ENCODE measurements at places on chromosomes 6 and 20.
A peak's percentile ranks its signal among the peaks of the same experiment; 100 is the strongest.

- DNase-seq, result no peak
Observed at GRCh38 chr20:4104842-4105241, 89.5 kb upstream of the RNF24 start.

DNA sequence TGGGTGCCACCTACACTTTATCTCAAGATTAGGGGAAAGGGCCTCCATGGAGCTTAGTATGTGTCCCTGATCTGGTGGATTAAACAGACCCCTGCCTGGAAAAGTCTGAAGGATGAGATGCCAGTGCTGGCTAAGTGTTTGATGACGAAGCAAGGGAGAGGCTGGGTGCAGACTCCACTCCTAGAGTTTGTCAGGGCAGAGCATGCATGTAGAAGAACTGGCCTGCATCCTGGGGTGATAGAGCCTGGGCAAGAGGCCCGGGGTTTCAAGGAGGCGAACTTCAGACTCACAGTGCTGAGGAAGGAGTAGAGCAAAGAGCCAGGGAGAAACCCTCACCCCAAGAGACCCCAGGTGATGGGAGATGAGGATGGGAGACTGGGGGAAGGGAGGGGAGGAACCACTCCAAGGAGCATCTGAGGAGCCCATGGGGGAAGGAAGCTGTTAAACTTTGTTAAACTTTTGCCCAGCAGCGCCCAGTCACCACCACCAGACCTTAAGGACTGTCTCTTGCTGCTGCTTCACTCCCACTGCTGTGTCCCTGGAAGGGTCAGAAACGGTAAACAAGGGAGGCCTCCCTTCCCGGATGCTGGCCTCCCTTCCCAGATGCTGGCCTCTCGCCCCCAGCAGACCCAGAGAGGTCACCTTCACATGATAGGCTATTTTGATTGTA lies 61.6 kb downstream of the RPRD1B start:
- DNase-seq, result no peak

DNA sequence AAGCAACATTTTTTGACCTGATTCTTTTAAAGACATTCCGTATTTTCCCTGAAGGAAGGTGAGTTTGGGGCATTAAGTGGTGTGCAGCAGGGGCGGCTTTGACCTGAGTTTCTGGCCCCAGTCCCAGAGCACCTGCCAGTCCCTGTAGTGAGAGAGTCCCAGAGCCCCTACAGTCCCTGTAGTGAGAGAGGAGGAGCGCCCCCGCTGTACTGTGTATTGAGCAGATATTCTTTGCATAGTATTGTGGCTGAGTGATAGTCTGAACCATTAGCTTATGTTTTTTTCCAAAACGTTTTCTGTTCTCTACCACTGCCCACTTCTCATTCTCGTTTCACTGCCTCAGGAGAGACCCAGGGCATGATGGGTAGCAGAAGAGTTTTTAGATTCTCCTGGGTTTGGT lies 17.2 kb upstream of the SH3BGRL2 start:
- no peak for DNase-seq

GRCh38 chr6:41273714-41274113 lies 12.8 kb downstream of the TREM1 start:
- DNase-seq, result no peak

GRCh38 chr20:15930311-15931305 lies 642.6 kb downstream of the KIF16B start:
- DNase-seq, result peak; percentile 60

- no peak for DNase-seq
Observed at GRCh38 chr6:136677822-136678221, 114.5 kb downstream of the MAP3K5 start.

GRCh38 chr6:160427312-160428068 lies 79.3 kb downstream of the SLC22A3 start:
- no peak for DNase-seq

DNA sequence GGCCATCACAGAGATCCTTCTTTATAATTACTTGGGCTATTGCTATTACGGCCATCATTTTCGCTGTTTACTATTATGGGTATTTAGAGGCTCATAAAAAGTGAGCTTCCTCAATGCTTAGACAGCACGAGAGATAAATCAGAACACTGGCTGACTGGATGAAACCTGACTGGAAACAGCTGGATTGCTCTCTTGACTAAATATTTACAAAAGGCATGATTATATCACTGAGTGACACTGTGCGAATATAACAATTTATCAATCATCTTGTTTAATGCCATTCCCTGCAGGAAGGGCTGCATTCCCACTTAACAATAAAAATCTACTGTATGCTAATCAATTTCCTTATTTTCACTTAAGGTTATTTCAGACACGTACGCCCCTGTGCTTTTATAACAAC lies 260.1 kb upstream of the ARID1B start:
- DNase-seq, result no peak

- no peak for DNase-seq
Observed at GRCh38 chr6:165962366-165962765, 205.3 kb downstream of the TBXT start.

DNA sequence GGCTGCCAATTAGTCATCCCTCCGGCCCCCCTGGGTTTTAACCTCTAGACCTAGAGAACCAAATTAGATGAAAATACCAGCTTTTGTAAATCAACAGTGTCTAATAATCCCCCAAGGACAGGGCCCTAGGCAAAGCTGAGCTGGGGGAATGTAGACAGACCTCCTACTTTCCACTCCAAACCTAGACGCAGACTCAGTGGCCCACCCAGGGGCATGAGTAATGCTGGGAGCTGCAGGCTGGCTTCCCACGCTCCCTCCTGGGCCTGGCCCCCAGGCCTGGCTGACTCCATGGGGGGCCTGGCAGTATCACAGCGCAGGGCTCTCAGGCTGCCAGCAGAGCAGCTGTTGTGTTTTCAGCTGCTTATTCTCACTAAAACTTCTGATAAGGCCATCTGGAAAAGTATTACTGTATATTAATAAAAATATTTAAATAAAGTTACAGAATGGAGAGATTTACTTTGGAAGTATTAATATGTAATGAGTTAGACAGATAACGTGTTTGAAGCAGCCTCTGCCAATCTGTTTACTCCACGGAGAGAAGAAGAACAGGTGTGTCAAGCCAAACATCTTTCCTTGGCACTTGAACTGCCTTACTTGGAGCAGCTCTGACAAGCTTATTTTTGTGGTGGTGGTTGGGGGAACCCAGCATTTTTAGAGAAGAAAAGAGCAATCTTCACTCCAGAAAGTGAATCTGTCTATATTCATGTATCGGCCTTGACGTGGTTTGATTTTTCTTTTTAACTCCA lies 144.0 kb upstream of the AGPAT4 start:
- DNase-seq, result peak; percentile 48

- DNase-seq, result no peak
Observed at GRCh38 chr20:21901470-21902275, 196.2 kb downstream of the PAX1 start.

DNA sequence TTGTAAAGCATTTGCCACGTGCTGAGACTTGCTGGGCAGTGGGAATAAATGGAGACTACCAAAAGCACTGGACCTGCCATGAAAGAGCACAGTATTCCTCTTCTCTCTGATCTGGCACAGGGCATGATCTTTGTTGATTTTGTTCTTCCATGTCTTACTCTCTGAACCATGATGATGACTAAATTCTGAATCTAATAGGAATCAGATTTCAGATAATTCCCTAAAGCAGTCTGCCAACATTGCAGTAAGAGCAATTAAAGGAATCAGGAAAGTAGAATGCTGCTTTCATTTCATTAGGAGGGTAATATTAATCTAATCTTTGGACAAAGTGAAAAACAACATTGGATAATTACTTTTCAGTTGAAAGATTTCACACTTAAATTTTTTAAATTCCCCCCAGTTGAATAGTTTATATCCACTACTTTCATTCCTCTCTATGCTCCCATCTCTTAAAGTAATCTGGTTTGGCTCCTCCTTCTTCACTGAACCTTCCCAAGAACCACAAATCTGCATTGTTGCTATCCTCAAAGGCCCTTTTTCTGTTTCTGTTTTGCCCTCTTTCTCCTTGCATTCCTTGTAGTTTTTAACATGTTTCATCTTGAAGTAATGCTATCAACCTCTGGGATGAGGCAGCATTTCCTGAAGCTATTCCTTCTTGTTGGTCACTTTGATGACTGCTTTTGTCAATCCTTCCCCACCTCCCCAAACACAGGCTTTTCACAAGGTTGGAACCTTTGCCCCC lies 243.2 kb upstream of the TENT5A start:
- peak; percentile 21 for DNase-seq

GRCh38 chr6:16559071-16559470 lies 202.2 kb downstream of the ATXN1 start:
- peak; percentile 73 for DNase-seq

DNA sequence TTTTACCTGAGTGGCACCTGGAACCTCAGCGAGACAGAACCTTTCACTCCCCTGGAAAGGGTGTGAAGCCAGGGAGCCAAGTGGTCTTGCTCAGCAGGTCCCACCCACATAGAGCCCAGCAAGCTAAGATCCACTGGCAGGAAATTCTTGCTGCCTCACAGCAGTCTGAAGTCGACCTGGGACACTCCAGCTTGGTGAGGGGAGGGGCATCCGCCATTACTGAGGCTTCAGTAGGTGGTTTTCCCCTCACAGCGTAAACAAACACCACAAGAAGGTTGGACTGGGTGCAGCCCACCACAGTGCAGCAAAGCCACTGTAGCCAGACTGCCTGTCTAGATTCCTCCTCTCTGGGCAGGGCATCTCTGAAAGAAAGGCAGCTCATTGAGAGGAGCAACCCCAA lies 134.7 kb upstream of the RSPO3 start:
- no peak for DNase-seq

GRCh38 chr6:168951217-168951616 lies 302.4 kb downstream of the THBS2 start:
- DNase-seq, result no peak

GRCh38 chr6:149213829-149214228 lies 103.7 kb upstream of the TAB2 start:
- DNase-seq, result no peak

- DNase-seq, result no peak
Observed at GRCh38 chr6:150787429-150787828, 78.1 kb upstream of the MTHFD1L start.

DNA sequence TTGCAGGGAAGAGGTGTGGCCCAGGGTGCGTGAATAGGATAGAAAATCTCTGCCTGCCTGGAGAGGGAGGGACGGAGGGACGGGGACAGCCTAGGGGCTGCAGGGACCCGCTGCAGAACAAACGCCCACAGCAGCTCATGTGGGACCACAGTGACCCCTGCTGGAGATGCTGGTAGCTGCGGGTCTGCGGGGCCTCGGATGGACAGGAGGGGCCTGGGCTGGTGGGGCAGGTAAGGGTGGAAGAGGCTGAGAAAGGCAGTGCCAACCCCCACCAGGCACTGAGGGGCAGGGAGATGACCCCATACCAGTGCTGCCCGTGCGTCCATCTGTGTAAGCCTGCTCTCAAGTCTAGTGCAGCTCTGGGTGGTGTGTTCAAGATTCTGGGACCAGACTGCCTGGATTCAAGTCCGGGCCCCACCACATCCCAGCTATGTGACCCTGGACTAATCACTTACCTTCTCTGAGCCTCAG lies 39.4 kb downstream of the KIAA1755 start:
- no peak for DNase-seq

DNA sequence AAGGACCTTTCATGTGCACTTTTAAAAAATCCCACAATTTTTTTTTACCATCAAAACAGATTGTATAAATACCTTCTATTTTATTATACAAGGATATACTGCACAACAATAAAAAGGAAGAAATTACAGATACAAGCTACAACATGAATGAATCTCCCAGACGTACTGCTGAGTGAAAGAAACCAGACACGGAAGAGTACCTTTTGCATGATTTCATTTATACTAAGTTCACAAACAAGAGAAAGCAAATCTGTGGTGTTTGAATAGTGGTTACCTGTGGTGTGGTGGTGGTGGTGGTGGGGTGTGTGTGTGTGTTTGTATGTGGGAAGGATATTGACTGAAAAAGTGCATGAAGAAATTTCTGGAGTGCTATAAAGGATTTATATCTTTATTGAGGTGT lies 6.8 kb upstream of the PLCB4 start:
- DNase-seq, result no peak

DNA sequence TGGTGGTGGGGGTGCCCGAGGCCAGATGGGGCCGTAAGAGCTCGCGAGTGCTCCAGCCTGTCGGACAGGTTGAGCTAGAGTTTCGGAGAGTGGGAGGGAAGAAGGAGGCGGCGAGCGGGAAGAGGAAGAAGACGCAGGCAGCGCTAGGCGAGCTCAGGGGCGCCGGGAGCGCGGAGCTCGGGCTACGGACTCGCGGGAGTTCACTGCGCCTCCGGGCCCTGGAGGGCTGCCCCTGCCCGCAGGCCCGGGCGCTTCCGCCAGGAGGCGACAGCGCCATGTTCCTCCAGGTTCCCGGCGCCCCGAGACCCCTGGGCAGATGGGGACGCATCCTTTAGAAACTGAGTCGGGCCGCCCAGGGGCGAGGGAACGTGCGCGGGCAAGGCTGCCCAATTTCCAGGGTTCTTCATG lies 984 bp downstream of the TFAP2C start:
- DNase-seq, result no peak

- no peak for DNase-seq
Observed at GRCh38 chr6:167779993-167780655, 46.6 kb upstream of the AFDN start.

GRCh38 chr6:154593122-154593521 lies 82.6 kb upstream of the CNKSR3 start:
- no peak for DNase-seq

DNA sequence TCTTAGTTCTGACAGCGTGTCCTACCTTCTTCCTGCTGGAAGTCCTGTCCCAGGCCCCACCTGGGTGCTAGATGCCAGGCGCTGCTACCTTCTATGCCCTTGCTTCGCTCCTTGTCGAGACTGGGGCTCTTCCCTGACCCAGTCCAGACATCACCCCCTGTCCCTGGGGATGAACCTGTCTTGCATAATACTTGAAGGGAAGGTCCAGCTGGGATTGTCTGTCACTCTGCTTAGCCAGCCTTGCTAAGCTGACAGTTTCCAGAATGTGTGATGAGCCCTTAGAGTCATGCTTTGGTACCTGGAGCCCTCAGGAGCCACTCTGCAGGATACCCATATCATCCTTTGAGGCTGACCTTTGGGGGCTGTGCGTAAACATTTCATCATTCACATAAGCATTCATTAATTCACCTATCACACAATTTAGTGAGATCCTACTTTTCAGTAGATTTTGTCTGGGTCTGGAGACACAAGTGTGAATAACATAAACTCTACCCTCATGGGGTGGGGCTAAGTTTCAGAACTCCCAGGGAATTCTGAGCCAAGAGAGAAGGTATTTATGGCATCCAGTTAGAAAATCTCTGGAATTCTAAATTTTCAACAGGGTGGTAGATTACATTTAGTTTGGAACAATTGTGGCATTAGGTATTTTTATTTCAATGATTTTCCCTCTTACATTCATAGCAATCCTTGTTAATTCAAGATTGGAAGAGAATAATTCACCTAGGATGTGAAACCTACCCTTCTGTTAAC lies 151.1 kb upstream of the HDAC2 start:
- DNase-seq, result no peak

GRCh38 chr6:78962448-78962847 lies 95.1 kb downstream of the IRAK1BP1 start:
- DNase-seq, result no peak

DNA sequence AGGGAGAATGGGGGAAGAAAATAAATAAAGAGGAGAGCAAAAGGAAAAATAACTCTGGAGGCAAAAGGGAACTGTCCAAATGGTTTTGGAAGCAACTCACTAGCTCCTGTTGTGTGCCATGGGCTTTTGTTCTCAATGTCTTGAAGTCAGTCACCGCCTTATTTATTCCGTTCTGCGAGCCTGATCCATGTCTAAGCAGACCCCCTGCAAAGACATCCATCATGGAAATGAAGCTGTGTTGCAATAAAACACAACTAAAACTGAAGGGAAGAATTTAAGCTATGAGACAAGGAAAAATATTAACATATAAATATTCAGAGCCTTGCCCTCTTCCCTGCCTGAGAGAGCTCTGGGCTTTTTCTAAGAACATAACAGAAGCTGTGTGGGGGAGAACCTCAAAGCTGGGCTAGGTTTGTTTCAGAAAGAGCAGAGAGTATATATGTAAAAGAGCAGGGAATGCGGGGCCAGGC lies 373.2 kb upstream of the CNR1 start:
- DNase-seq, result no peak
